ENCODE measurements at places on chromosomes 3 and 15. TPM values are rescaled to one million over a fixed set of nuclear protein-coding genes. Genes with fewer than 3 reads are reported as not detected.

Gene SLC9C1
- 0.09 TPM for polyA plus RNA-seq

Gene TEX9
- 9.4 TPM for polyA plus RNA-seq

Gene SLC15A2
- polyA plus RNA-seq, result 9.0 TPM

Gene FOXL2NB
- polyA plus RNA-seq, result not detected

Gene EFCC1
- 2.4 TPM for polyA plus RNA-seq

Gene GPR62
- 0.41 TPM for polyA plus RNA-seq

Gene C2CD4B
- polyA plus RNA-seq, result 0.26 TPM

Gene LTK
- polyA plus RNA-seq, result 6.7 TPM

Gene GPR149
- polyA plus RNA-seq, result not detected

Gene UCN2
- polyA plus RNA-seq, result not detected

Measured in kidney (tissue), 22 donors.